ENCODE measurements at places on chromosomes 13 and 19.
A peak's percentile ranks its signal among the peaks of the same experiment; 100 is the strongest.

- DNase-seq: no peak
Measured at GRCh38 chr13:49022472-49023144, 46.9 kb downstream of the FNDC3A start.

DNA sequence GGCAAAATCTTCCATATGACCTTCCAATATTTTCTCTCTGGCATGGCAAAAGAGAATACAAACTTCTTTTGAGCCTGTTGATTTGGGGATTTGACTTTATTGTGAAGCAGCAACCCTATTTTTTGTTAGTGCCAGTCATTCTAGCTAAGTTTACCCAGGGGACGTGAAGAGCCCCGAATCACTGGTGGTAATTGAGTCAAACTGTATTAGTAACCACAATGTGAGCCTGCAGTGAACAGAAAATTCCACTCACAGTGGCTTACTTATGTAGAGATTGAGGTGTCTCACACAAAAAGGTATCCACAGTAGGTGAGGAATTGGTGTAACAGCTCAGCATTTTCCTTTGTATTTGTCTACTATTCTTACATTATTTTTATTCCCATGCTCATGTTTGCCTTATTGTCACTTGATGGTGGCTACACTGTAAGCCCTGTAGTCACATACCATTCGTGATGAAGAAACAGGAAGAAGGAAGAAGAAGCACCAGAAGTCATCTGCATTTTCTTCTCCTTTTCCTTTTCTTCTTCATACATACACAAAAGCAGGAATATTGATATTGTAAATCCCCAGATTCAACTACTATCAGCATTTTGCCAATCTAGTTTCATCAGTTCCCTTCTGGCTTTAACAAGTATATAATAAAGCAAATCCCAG lies 33.3 kb upstream of the MYCBP2 start:
- DNase-seq: no peak

DNA sequence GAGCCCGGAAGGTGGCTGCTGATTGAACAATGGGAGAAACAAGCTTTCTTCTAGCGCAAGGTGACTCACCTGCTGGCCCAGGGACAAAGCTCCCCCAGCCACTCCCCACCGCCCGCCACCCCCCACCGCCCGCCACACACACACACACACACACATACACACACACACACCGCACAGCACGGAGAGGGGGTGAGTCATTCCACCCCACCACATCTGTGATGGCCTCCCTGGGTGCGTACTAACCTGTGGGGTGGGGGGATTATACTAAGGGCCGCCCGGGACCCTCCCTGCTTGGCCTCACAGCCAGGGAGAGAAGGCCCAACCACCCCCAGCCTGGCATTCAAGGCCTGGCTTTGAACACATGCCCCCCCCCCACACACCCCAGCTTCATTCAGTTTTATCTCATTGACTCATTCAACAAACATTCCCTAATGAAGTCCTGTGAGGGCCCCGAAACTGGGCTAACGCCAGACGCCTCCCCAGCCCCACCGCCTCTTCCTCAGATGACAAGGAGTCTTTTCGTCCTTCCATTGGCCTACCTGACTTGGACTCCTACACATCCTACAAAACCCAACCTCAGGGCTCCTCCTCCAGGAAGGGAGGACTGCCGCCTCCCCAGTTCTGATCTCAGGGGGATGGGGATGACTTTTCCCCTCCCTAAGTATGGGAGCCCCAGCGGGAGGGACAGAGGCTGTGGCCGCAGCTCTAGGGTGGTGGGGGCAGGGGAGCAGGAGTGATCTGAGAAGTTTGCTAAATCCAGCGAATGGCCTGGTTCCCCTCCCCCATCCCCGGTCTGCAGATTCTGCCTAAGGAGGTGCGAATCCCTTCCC lies 5.8 kb upstream of the ONECUT3 start:
- no peak for DNase-seq

DNA sequence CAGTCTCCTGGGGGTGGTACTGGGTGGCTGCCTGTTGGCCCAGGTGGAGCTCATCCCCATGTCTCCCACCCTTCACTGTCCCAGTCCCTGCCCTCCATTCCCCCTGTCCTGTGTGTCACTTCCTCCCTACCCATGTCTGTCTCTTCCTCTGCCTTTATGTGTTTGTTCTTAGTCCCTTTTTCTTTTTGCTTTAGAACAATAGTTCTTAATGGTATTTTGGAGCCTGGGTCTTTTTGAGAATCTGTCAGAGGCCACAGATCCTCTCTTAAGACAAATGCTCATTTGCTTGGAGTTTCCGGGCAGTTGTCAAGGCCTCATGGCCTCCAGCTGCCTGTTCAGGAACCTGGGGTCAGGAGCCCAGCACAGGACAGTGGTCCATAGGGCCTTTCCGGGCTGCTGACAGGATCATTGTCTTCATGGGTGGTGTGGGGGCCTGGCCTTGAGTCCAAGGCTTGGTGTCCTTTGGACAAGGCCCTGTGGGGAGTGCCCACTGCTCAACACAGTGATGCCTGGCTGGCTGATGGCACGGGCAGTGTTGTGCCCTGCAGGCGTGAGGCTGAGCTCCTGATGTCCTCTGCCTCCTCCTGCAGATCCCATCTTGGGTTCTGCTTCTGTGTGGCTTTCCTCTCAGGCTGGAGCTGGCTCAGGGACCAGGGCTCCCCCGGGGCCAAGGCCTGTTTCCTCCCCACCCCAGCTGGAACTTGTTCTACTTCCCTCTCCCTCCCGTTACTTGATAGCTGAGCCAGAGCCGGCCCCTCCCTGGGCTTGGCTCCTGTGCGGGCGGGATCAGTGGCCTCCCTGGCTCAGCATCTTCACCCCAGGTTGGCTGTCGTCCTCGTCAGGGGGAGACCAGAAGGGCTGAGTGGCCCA lies 3.5 kb downstream of the EGLN2 start:
- no peak for DNase-seq

- no peak for DNase-seq
Measured at GRCh38 chr19:56966225-56966696, 125.7 kb upstream of the PEG3 start.

DNA sequence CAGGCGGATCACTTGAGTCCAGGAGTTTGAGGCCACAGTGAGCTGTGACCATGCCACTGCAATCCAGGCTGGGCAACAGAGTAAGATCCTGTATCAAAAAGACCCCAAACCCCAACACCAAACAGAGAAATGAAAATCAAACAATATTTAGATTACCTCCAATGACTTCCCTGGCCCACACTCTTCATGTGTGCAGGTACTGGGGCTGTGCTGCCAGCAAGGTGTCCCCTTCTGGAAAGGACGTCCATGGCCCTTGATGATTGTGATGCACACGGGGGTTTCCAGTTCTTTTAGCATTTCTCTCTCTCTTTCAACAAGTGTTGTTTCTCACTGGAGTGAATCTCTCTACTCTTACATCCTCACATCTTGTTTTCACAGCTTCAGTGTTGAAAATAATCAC lies 23.7 kb upstream of the LGALS14 start:
- no peak for DNase-seq

DNA sequence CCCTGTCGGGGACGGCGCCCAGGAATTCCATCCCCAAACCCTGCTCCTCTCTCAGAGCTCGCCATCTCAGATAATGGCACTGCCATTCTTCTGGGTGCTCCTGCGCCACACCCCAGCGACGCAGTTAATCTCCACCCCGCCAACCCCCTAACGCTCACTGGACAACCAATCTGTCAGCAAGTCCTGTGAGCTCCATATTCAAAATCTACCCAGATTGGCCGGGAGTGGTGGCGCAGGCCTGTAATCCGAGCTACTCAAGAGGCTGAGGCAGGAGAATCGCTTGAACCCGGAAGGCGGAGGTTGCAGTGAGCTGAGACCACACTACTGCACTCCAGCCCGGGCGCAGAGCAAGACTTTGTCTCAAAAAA lies 18.6 kb downstream of the FCGBP start:
- peak; percentile 56 for DNase-seq

GRCh38 chr19:17938092-17938845 lies 5.5 kb downstream of the CCDC124 start:
- DNase-seq: peak; percentile 81

GRCh38 chr13:32073180-32073864 lies 41.7 kb downstream of the FRY start:
- no peak for DNase-seq

- DNase-seq: no peak
Measured at GRCh38 chr13:107960301-107960700, 255.0 kb downstream of the LIG4 start.

DNA sequence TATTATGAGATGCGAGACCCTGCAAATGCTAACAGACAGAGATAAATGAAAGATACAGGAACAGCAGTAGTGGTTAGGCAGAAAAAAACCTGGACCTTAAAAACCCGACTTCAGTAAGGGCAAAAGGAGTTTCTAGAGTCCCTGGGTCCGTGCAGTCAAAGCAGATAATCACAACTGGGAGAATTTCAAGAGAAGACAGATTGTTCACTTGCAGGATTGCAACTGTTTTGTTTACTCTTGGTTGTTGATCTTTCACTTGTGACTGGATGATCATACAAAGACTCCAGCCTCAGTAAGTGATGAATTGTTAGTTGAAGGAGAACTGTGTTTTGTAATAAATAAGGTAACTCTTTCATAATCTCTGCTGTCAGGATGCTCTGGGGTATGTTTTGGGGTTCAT lies 135.1 kb downstream of the GPC6 start:
- peak; percentile 72 for DNase-seq

- no peak for DNase-seq
Measured at GRCh38 chr13:40182591-40182990, 483.9 kb downstream of the FOXO1 start.

All from NCI-H510A treated with DMSO at 0.1 percent for 48 hours (cell line).